ENCODE measurements at places on chromosomes 6 and 20.

GRCh38 chr6:168525926-168526630 lies 85.1 kb downstream of the SMOC2 start:
- DNase-seq = no peak

GRCh38 chr6:34772940-34773339 lies 15.6 kb downstream of the SNRPC start:
- no peak for DNase-seq

DNA sequence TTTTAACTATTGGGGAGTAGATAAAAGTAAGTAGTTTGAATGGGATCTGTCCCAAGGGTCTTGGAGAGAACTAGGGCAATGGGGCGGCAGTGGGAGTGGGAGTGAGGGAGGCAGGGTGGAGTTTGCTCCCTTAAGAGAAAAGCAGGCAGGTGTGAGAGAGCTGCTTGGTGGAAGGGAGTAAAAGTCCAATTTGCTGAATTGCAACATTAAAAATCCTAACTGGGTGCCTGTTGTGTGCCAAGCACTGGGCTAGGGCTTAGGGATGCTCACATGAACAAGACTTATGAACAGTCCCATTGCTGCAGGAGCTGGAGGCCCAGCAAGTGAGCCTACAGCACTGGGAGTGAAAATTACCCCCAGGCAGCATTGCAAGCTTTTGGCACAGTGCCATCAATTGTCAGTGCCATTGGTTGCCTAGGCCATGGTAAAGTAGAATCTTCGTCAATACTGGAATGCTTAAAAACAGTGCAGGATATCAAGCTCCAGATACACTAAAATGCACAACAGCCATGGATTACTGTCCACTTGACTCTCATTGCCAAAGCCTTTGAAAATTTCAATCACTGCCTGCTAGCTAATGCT lies 277.7 kb upstream of the JARID2 start:
- DNase-seq = no peak

GRCh38 chr6:47159763-47160162 lies 117.6 kb upstream of the ADGRF1 start:
- DNase-seq = no peak

DNA sequence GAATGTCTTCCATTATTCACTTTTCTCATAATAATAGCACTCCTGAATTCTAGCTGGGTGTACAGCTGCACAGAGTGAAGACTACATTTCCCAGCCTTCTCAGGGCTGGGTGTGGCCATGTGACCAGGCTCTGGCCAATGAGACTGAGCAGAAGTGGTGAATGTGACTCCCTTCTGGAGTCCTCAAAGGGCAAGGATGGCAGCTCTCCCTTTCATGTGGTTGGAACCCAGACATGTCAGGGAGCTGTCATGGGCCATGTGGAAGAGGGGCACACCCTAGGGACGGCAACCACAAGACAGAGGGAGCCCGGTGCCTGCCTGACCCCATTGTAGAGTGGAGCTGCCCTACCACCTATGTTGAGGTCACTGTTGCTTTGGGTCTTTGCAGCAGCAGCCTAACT lies 312.8 kb upstream of the SULF2 start:
- no peak for DNase-seq

GRCh38 chr6:35302604-35303241 lies 5.1 kb downstream of the DEF6 start:
- DNase-seq = no peak

- DNase-seq = peak; percentile 95
Observed at GRCh38 chr20:31543966-31544598, 29.8 kb downstream of the HM13 start.

GRCh38 chr6:41625442-41625841 lies 12.8 kb upstream of the MDFI start:
- DNase-seq = peak; percentile 34

DNA sequence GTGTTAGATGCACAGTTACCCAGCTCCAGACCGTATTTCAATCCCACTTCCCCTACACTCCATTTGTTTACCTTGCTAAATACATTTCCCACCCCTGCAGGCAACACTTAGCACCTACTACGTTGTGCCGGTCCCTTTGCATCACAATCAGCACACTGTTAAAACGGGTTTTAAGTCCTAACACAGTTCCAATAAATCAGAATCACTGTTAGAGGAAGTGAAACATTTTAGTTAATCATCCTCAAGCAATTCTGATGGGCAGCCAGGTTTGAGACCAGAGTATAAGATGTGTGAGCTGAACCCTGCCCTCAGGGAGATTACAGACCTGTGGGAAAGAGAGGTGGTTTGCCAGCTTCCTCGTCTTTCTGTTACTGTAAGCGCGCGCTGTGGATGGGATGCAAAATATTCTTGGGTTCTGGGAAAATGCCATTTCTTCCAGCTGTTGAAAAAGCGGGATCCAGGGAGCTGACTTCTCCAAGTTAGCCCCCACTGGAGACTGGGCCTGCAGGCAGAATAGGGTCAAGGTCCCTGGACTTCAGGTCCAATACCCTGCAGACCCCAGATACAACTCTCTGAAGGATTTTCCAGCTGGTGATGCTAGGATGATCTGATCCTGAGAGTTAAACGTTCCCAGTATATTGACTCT lies 3.1 kb downstream of the ZCCHC3 start:
- no peak for DNase-seq

- no peak for DNase-seq
Observed at GRCh38 chr6:113457198-113457597, 399.9 kb upstream of the MARCKS start.

GRCh38 chr20:19840111-19840710 lies 82.2 kb downstream of the RIN2 start:
- no peak for DNase-seq

- DNase-seq = no peak
Observed at GRCh38 chr6:48825501-48826151, 637.4 kb downstream of the MMUT start.

Measured in fibroblast of the conjunctiva (primary cell).